ENCODE measurements at places on chromosomes 4 and X.

- no peak for DNase-seq
Measured at GRCh38 chrX:34716302-34716701, 59.2 kb upstream of the TMEM47 start.

DNA sequence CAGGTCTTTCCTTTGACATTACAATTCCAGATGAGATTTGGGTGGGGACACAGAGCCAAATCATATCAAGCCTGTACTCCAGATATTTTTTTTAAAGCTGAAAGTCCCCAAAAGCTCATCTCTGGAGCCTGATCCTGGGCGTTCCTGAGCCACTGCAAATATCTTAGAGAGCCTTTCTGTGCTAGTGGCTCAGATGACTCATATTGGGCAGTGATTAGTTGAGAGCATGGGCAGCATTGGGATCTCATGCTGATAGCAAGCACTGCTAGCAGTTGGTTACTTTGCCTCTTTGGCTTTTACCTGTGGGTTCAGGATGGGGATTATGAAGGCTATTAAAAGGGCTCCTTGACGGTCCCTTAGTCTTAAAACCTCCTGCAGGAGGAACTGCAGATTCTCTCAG is 51.4 kb upstream of the SCRG1 start:
- no peak for DNase-seq

DNA sequence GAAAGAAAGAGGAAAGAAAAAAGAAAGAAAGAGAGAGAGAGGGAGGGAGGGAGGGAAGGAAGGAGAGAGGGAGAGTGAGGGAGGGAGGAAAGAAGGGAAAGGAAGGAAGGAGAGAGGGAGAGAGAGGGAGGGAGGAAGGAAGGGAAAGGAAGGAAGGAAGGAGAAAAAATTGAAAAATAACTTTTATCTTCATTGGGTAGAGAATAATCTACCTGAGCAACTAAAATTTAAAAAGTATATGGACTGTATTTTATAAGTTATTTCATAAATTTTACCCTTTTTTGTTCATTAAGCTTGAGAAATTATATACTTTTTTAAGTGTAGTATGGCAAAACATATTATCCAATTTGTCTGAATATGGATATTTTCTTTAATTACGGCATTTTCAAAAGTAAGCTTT is 32.0 kb downstream of the ARSJ start:
- no peak for DNase-seq

GRCh38 chr4:138199568-138200235 is 42.4 kb downstream of the SLC7A11 start:
- no peak for DNase-seq

- DNase-seq = no peak
Measured at GRCh38 chrX:131317326-131317725, 28.2 kb upstream of the IGSF1 start.

DNA sequence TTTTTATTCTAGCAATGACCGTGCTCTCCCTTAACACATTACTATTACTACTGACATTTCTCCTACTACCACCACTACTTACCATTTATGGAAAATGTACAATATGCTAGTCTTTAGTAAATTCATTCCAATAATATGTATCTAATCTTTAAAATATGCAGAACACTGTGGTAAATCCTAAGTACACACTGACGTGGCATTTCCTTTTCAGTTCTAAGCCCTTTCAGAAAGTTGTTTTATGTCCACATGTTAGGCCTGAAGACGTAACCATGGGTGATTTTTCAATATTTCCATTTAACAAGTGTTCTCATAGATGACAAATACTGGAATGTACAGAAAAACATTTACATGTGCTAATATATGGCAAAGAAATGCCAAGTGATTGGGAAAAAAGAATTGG is 268.6 kb upstream of the SLIT2 start:
- DNase-seq = no peak

- no peak for DNase-seq
Measured at GRCh38 chr4:176453079-176453478, 133.3 kb downstream of the SPCS3 start.

- DNase-seq = no peak
Measured at GRCh38 chr4:108777388-108777787, 14.5 kb upstream of the ETNPPL start.

DNA sequence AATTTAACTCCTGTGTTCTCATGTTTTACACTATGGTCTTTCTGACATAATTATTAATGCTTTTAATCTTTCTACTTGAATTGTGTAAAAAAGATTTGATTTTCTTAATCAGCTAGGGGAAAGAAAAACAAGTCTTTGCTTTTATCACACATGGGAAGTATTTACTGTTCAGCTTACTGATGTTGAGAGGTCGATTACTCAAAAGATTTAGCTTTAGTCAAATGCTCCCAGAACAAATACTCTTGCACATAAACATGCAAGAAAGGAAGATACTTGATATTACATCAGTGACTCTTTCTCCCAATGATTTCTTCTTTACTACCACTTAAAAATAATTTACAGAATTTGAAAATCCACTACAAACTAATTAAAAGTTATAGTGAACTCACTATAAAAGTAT is 198.3 kb upstream of the FAT4 start:
- DNase-seq = no peak

DNA sequence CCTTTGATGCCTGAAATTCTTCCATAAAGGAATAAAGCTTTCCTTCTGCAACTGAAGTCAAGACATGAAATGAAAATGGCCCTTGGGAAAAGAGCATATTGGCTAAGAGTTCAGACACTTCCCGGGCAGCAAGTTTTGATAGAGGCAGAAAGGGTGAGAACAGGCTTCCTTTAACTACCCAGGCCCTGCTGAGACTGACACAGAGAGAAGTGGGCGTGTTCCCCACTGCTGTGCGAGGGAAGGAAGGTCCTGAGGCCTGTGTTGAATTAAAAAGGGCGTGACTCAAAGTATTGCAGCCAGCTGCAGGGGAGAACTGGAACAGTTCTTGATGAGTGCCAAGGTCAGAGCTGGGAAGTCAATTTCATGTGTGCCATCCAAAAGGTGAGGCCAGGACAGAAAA is 33.9 kb upstream of the ADGRG2 start:
- no peak for DNase-seq

DNA sequence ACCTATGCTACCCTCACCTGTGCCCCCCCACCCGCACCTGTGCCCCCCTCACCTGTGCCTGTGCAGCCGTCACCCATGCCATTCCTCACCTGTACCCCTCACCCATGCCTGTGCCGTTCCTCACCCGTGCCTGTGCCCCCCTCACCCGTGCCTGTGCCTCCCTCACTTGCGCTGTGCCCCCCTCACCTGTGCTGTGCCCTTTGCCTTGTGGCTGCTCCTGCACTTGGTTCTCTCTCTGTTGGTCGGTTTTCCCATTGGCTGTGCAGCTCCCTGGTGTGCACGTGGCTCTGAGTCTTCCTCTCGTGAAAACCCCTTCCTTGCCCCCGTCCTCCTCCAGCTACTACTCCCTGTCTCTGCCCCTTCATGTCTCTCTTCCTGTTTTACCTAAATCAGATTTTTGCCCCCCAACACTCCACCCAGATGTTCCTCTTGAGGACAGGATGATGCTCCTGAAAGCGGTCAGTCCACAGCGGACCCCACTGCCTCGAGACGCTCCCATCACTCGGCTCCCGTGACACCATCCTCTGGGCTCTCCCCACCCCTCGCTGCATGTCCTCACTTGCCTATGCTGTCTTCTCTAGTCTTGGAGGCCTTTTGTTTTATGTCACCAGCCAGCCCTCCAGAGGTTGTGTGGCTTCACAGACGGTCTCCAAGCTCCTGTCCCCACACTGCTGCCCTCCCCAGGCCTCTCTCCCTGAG is 6.8 kb downstream of the MAEA start:
- DNase-seq = no peak

- DNase-seq = no peak
Measured at GRCh38 chr4:168528131-168528949, 31.5 kb downstream of the PALLD start.

- DNase-seq = no peak
Measured at GRCh38 chrX:10414156-10414824, 206.1 kb downstream of the MID1 start.

GRCh38 chrX:68462197-68462596 is 28.9 kb upstream of the OPHN1 start:
- peak; percentile 1 for DNase-seq

DNA sequence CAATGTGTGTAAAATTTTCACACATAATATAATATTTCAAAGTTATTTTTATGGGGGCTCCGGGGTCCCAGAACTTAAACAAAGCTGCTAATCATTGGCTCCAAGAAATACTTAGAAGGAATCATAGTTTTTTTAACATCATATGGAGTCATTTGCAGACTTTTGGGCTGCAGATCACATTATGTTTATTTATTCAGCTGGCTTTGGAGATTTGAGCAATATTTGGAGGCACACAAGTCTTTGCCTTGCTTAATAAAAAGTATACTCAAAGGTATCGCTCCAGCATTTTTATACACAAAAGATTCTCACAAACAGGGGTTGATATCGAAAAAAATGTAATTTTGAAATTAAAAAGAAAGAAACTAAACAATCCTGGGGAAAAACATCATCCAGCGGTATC is 382.5 kb upstream of the TENM3 start:
- no peak for DNase-seq

DNA sequence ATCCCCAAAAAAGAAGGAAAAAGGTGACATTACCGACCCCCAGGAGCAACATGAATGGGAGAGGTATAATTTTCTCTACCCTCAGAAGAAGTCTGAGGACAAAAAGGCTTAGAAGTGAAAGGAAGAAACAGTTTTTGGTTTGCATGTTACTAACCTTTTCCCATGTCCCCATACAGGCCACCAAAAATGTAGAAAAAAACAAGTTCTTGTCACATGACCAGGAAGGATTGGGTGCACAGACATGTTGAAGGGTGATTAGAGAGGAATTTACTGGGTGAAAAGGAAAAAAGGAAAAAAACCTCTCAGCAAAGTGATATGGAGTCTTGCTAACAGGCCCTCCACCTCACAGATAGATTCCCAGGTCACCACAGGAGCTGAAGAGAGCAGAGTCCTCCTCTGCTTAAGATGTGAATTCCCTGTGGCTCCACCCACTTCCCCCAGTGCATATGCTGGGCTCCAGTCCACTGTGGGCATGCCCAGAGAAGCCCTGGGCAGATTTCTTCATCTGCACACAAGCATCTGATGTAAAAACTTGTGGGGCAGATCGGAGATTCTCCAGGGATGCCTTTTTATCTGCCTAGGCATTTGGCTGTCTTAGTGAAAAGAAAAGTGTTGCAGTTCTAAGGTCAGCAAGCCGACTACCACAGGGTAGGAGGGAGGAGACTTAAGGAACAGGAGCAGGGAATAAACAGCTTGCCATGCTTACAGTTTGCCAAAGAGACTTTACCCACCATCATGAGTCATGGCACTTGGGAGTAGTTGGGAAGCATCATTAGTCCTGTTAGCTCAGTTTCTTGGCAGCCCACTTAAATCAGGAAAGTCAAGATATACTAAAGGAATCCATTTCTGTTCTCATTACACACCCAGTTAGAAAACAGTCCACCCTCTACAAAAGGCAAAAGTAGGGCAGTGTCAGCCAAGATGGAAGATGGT is 25.0 kb upstream of the PASD1 start:
- DNase-seq = no peak

DNA sequence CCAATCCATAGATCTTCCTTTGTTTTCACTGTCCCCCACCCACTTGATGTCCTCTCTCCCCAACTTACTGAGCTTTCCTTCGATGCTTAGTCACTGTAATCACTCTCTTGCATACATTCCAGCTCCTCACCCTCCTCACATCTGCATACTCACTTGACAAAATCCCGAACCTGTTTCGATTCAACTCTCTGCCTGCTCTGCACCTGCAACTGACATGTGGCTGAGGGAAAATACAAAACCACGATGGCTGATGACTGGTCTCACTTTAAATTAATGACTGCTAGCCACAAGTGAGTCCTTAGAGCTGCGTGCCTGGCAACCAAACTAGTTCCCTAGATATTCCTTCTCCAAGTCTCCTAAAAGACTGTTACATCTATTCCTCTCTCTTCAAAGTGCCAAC is 70.4 kb upstream of the FHL1 start:
- no peak for DNase-seq

- DNase-seq = no peak
Measured at GRCh38 chr4:181528570-181529184, 714.5 kb upstream of the TENM3 start.

GRCh38 chr4:23946299-23946698 is 56.5 kb upstream of the PPARGC1A start:
- DNase-seq = no peak

- DNase-seq = no peak
Measured at GRCh38 chr4:22848332-22848731, 155.6 kb downstream of the GBA3 start.

GRCh38 chrX:42992199-42992943 is 214.4 kb upstream of the PPP1R2C start:
- DNase-seq = no peak

DNA sequence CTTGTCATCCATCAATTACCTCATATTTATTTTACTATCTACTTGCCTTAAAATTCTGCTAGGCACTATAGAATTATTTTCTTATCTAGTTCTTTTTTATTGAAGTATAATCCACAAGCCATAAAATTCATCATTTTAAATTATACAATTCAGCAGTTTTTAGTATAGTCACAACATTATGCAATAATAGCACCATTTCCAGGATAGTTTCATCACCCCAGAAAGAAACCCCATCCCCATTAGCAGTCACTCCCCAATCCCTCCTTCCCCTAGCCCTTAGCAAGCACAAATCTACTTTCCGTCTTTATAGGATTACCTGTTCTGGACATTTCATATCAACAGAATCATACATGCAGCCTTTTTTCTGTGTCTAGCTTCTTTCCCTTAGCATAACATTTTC is 15.6 kb downstream of the SLC10A6 start:
- DNase-seq = no peak

DNA sequence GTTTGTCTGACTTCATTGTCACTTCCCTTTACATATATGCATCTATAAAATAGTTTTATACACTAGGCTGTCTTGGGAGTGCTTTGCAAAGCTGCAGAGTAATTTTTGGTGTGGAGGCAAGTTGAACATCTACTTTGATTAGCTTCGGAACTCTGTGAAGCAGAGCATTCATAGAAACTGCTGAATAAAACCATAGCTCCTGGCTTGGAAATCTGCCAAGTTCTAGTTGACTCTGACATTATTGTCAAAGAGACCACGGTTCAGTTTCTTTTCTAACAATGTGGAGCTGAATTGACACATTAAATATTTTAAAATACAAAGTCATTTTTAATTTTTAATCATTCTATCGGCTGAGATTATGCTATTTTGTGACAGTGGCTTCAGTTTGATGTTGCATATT is 335.0 kb downstream of the BMPR1B start:
- DNase-seq = no peak

GRCh38 chr4:152607178-152607577 is 71.3 kb upstream of the FBXW7 start:
- no peak for DNase-seq

- DNase-seq = no peak
Measured at GRCh38 chrX:18146954-18147353, 73.7 kb downstream of the BEND2 start.

All from B cell (primary cell).